ENCODE measurements at places on chromosomes 16 and 17.

GRCh38 chr16:65406116-65406515 lies 284.3 kb upstream of the CDH11 start:
- DNase-seq, result no peak

GRCh38 chr17:2192367-2193057 lies 111.1 kb downstream of the SMG6 start:
- DNase-seq, result no peak

GRCh38 chr17:62189377-62189776 lies 124.3 kb upstream of the MED13 start:
- DNase-seq, result no peak

DNA sequence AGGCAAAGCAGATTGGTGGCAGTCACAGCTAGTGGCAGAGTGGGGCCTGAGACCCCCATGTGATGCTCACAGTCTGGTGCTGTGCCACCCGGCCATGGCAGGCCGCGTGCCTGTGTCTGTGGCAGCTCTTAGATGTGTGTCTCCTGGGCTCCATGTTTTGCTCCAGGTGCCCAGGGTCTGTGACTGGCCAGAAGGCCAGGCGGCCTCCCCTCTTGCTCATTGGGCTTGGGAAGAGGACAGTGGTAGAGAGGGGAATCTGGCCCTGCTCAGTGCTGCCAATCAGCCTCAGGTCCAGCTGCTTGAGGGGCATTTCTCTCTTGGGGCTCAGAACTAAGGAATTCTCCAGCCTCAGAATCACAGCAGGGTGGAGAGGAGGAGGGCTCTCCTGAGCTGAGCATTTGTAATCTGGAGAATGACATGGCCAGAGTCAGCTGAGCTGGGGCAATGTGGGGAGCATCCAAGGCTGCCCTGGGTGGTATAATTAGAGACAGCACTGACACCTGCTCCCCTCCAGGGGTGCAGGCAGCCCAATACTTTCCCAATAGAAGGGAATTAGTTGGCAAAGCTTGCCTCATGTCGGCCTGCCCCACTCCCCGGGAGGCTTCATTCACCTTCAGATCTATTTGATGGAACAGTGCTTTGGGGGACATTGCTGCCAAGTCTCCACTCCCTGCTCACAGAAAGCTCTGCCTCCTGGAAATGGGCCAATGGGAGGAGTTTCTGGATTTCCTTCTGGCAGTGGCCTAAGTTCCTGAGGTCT lies 2.7 kb upstream of the LASP1NB start:
- peak; percentile 34 for DNase-seq

DNA sequence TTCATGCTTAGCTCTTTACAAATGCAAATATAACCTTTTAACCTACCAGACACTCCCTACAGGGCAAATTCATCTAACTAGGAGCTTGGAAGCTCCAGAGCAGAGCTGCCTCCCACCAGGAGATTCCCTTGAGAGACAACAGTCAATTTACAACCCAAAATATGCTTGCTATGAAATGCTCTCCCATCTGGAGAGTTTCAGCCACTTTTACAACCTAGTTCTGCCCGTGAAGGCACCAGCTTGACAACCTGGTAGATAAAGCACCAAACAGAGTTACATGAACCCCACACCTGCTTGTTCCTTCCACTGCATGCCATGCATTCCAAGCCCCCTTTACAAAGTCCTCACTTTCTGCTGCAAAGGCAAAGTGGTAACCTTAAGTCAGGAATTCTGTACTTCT lies 215.3 kb upstream of the KIF2B start:
- DNase-seq, result no peak

DNA sequence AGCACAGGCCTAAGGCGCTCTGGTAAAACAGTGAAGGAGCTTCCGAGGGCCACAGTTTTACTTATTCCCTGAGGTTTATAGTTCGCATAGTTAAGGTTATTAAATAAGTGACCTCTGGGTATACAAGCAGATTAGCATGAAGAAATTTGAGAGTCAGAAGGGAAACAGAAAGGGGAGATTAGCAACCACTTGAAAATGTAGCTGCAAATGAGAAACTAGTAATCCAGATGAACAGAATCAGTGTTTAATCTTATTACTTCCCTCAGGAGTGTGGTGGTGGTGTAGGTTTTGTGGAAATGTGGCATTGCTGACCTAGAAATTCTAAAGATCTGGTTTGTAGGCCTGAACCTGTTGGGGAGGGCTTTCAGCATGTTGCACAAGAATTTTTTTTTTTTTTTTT lies 130.4 kb downstream of the CCDC182 start:
- DNase-seq, result no peak

GRCh38 chr17:82424001-82424862 lies 5.8 kb upstream of the OGFOD3 start:
- no peak for DNase-seq

DNA sequence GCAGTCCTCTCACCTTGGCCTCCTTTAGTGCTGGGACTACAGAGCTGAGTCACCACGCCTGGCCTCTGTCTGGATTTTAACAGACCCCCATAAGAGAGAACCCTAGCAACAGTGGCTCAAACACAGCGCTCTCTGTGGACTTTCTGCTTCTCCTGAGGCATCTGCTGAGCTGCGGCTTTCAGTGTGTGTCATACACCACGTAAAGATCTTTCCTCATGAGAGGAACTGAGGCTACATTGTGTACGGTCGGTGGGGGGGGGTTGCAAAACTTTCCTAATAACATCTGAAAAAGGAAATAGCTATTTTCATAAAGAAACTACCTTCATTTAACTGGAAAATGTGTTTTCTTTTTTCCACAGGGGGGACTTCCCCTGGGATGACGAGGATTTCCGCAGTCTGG lies 32.9 kb downstream of the DEF8 start:
- DNase-seq, result no peak

DNA sequence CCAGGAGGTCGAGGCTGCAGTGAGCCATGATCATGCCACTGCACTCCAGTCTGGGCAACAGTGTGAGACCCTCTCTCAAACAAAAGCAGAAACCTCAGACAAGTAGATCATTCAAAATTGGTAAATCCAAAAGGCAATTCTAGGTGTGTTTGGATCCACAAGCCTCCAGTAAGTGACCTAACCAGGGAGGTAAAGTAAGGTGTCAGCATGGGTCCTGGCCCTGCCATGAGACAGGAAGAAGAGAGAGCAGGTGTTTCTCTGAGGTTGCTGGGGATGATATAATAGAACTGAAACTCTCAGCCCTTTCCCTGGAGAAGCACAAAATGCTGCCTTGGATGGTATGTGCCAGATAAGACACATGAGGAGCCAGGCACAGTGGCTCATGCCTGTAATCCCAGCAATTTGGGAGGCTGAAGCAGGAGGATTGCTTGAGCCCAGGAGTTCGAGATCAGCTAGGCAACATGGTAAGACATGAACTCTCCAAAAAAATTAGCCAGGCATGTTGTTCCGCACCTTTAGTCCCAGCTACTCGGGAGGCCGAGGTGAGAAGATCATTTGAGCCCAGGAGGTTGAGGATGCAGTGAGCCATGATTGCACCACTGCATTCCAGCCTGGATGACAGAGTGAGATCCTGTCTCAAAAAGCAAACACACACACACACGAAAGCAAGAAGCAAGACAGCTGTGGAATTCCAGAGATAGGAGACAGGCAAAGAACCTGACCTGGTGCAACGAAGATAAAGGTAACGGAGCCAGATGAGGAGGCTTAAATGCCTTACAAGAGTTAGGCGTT lies 6.5 kb downstream of the TM4SF5 start:
- no peak for DNase-seq

Data from retina (tissue), 1 donor.